ENCODE measurements at places on chromosomes 6 and 20.

DNA sequence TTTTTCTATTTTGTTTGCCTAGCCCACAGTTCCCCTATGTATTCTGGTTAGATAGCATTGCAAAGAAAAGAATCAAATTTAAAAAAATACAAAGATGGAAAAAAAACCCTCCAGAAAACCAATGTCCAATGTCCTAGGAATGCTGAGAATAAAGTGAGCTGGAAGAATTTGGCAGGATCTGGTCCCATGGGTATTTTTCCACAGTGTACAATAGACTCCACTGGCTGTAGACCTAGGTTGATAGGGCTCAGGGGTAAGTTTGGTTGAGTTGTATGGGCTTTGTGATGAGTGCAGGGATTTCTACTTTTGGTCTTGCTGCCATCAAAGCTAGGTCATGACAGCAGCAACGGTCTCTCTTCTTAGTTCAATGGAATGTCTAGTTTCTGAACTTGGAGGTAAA is 41.5 kb downstream of the SLC22A2 start:
- no peak for DNase-seq

- peak; percentile 35 for DNase-seq
Measured at GRCh38 chr6:23655525-23655924, 470.5 kb upstream of the NRSN1 start.

- peak; percentile 60 for DNase-seq
Measured at GRCh38 chr20:38748861-38749149, 545 bp downstream of the ACTR5 start.

DNA sequence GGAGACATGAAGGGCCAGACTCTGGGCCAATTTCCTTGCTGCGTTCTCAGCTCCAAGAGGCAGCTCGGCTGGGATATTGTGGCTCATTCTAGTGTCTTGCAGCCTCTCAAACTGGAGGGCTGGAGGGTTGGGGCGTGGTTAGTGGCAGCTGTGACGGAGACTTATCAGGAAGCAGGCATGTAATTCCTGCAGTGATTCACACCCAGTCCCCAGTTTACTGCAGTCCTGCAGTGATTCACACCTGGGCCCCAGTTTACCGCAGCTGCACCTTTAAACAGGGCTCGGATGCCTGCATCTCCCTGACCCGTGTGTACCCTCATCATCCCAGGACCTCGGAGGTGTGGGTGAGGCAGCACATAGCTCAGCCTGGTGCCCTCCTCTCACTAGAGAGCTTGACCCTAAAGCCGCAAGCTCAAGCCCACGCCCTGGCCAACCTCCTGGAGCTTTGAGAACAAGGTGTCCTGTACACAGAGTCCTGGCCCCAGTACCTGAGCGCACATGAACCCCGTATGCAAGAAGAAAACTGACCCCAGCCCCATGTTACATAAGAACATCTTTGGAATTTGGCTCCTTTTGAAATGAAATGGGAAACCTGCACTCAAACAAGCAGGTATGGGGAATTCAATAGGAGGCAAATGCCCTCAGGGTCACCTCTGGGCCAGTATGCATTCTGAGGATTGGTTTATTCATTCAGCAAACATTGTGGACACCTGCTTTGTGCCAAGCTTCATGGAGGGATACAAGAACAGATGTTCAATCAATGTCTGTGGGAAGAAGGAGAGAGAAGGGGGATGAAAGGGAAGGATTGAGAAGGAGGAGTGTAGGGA is 55.3 kb upstream of the FAM83D start:
- DNase-seq: no peak

DNA sequence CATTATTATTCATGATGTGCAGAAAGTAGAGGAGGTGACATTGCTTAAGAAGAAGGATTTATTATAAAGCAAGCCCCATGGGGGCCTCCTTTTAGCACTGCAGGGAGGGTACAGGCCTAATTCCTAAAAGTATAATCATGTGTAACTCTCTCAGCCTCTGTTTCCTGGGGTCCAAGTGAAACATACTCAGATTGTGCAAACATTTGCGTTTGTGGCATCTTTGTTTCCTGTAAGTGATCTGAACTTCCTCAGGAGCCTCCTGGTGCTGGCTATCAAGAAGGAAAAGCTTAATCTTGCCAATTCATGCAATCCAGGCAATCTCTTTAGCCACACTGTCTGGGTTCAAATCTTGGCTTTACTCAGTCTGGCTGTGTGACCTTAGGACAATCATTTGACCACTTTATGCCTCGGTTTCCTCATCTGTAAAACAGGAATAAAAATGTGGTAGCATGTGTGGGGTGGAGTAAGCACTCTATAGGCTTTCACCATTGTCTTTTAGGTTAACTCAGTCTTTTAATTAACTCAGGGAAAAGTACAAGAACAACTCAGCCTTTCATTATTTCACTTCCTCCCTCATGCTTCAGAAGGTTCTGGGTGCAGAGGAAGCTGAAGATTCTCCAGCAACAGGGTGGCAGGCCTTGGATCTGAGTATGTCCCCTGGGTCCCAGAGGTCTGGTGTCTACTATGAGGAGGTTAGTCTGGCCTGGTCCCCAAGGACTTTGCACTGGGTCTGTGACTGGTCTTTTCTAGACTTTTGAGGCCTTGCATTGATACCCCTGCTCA is 831 bp upstream of the SIRPB2 start:
- DNase-seq: no peak

- DNase-seq: no peak
Measured at GRCh38 chr6:116159782-116160524, 34.0 kb upstream of the COL10A1 start.

DNA sequence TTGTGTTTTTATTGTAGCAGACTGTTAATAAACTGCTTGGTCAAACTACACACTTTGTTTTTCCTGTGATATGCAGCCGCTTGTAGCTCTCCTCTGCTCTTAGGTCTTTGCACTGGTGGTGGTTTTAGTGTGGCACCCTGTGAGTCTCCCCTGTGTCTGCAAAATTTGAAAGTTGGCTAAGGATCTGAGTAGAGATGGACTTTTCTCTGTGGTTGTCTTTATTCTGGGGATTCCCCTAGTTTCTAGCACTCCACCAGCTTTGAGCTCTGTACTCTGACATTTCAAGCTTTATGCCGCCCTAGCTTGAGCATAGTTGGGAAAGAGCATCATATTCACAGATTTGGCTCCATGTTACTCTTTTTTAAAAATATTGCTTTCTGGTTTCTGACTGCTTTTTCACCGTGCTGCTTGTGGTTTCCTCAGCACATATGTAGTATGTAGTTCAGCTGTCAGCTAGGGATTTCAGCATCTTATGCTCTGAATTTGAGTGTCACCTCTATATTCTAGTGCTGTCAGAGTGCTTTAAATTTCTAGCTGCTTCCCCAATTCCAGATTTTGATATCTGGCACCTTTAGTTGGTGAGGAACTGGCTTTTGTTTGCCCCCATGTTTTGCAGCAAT is 25.4 kb downstream of the CDYL start:
- DNase-seq: no peak

DNA sequence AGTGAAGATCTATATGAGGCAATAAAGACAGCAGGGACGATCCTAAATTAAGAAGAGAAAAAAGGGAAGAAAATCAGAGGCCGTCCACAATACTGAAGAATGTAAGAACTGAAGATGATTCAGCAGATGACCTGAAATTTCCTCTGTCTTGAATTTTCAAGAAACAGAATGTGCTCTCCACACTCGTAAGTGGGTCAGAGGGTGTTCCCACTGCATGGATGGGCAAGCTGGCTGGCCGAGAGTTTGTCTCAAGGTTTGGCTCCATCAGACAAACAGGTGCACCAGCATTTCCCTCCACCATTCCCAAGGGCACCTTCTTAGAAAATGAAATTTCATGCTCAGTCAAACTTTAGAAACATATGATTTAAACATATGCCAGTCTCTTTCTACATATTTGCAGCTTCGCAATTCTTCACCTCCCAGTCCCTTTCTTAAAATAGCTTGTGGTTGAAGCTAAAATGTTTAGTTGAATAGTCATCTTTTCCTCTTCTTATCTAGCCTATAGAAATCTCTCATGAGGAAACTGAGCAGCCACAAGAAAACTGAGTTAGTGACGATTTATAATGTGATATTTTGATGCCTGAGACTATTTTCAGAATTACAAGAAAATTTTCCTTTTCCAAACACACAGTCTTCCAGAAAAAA is 576.4 kb downstream of the PRKN start:
- DNase-seq: no peak

- DNase-seq: no peak
Measured at GRCh38 chr6:84524636-84525035, 239.8 kb downstream of the TBX18 start.

GRCh38 chr6:133051240-133051639 is 189.9 kb upstream of the EYA4 start:
- DNase-seq: no peak

GRCh38 chr6:151289399-151290007 is 49.7 kb downstream of the AKAP12 start:
- no peak for DNase-seq

GRCh38 chr6:1708820-1709219 is 99.1 kb downstream of the FOXC1 start:
- no peak for DNase-seq

DNA sequence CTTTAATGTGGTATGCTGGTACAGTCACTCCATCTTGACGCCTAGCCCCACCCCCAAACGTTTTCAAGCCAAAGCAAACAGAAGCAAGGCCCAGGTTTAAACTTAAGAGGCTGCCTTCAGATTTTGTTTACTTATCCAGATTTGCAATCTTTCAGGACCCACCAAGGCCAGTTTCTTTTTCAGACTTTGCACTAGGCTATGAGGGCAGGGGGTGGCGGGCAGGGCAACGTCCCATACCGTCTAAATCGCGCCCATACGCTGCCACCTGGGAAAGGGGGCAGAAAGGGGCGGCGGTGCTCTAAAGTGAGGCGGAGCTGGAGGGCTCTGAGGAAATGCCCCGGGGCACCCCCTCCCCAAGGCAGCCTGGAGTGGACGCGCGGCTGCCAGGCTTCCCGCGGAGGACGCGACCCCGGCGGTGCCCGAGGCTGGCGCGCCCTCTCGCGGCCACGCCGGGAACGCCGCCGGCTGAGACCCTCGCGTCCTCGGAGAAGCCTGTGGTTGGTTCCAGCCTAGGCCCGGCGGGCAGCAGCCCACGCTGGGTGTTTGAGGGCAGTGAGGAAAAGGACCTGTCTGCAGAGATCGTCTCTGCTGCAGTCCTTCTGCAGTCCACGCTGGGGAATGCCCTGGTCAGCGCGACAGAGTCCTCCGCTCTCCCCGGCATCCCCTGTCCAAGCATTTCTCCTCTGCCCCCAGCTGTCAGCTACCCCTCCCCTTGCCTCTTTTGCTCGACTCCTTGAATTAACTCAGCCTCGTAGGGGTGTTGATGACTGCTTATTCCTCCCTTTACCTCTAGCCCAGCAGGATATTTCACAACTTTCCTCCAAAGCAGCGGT is 129.2 kb upstream of the PRND start:
- peak; percentile 46 for DNase-seq

DNA sequence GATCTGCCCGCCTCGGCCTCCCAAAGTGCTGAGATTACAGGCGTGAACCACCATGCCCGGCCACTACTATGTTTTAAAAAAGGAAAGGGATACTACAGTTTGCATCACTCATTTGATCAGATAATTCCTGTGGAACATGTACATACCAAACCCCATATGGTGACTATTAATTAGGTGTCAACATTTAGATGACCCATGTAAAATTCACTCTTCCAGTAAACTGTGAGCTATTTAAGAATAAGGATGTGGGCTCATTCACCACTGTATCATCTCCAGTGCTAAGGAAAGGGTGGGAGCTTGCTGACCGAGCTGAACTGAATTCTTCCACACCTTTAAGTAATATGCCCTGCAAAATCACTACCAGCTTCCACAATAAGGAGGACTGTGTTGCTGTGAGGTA is 127.5 kb downstream of the BTBD9 start:
- DNase-seq: no peak

DNA sequence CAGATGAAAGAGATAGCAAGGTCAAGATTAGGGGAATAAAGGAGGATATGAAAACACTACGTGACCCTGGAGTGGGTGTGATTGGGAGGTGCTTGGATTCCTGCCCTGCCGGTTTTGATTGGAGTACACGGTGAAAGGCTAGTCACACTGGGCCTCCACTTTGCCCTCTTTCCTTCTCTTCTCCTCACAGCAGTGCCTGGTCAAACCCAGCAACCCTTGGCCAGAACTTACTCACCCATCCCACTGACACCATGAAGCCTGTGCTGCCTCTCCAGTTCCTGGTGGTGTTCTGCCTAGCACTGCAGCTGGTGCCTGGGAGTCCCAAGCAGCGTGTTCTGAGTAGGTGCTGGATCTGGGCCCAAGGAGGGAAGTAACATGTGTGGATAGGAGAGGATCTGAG is at the start of gene WFDC13:
TSS of gene WFDC13 (plus strand) at position 166 of the 400 bp plus-strand sequence. CDS start at position 252, 86 bp downstream.
- DNase-seq: no peak

GRCh38 chr6:142187209-142187608 is 40.1 kb downstream of the VTA1 start:
- DNase-seq: peak; percentile 43

- peak; percentile 31 for DNase-seq
Measured at GRCh38 chr6:118401325-118401975, 146.6 kb upstream of the PLN start.

DNA sequence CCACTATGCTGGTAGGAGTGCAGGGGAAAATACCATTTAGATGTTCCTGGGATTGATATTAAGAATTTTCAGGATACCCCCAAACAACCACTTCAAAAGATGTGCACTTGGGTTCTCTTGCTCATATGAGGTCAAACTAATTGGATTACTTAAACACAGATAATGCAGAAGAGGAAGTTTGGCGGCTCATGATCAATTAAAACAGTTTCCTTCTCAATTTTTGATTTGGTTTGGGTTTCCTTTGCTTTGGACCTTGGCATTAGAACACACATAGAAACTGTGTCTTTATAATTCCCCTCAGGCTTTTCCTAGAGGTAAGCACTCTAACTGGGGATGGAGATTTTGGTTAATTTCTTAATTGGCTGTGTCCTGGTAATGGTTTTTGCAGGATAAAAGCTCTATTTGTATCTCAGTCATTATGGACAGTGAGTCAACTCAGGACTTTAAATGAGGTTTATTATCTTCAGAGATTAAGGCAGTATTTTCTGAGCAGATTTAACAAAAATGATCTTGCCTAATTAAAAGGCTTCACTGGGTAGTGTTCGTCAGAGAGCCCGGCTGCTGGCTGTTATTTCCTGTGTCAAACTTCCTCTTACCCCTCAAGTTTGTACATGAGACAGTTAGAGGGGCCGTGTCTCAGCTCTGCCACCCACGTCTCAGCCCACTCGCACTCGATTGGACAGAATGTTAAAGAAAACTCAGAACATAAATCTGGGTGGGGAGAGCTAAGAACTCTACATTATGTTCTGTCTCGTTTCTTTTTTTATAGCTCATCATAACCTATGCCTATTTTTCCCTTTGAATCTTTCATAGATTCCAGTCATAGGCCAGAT is 50.3 kb upstream of the PREP start:
- no peak for DNase-seq

DNA sequence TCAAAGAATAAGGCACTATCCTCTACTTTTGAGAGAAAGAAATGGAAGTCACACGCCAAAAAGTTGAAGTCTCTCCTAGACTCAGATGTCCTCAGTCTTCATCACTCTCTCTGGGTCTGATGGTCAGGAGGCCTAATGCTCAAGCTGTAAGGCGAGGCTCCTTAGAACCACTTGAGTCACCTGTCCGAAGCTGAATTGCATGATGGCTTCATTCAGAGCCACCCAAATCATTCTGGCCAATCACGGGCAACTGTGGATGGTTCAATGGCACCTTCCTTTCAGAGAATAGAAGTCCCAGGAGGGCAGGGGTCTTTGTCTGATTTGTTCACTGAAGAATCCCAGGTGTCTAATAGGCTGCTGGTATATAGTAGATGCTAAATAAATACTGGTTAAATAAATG is 69.4 kb upstream of the RNF24 start:
- DNase-seq: no peak

GRCh38 chr6:71248306-71248765 is 40.3 kb upstream of the OGFRL1 start:
- no peak for DNase-seq
